ENCODE measurements at places on chromosomes 4 and X. TPM values are rescaled to one million over a fixed set of nuclear protein-coding genes. Genes with fewer than 3 reads are reported as not detected.

Gene LRBA
- 57.6 TPM for total RNA-seq

Gene C4orf17
- total RNA-seq: not detected

Gene RAI2
- total RNA-seq: 1.6 TPM

Gene SAGE1
- total RNA-seq: not detected

Gene ZNF711
- total RNA-seq: 0.16 TPM

Gene CCDC110
- 0.94 TPM for total RNA-seq

Gene CENPVL3
- not detected for total RNA-seq

Gene IL2
- total RNA-seq: not detected

Gene USP46
- total RNA-seq: 19.1 TPM

Gene SUPT20HL2
- not detected for total RNA-seq

Gene LONRF3
- 2.3 TPM for total RNA-seq

Gene GAGE13
- not detected for total RNA-seq

Gene GLRA3
- total RNA-seq: not detected

Gene GAB1
- 15.1 TPM for total RNA-seq

Gene TRIM75
- not detected for total RNA-seq

Gene KLHL8
- total RNA-seq: 17.4 TPM

Gene ADH1A
- not detected for total RNA-seq

Gene TADA2B
- total RNA-seq: 14.0 TPM

Gene STBD1
- total RNA-seq: 0.82 TPM

Gene SSX4B
- not detected for total RNA-seq

Gene USP17L12
- not detected for total RNA-seq

Gene NPY2R
- 0.13 TPM for total RNA-seq

Gene LDOC1
- total RNA-seq: 15.7 TPM

Gene FOXR2
- total RNA-seq: not detected

Gene SULT1B1
- total RNA-seq: 1.1 TPM

Gene VCX3A
- total RNA-seq: not detected

Gene USP17L10
- not detected for total RNA-seq

Gene CTAG2
- total RNA-seq: not detected

Gene KDR
- total RNA-seq: 260 TPM

Gene GPM6B
- total RNA-seq: under 0.01 TPM

Gene SORCS2
- total RNA-seq: not detected

Gene FAM156A
- total RNA-seq: 5.5 TPM

Gene BBS12
- total RNA-seq: 3.9 TPM

Gene CSAG1
- total RNA-seq: not detected

Gene DGKK
- total RNA-seq: not detected

Gene CHRDL1
- total RNA-seq: not detected

Gene MAMLD1
- total RNA-seq: 1.5 TPM

Gene MAB21L2
- total RNA-seq: not detected
